Regular cardiac myocyte (primary cell): ENCODE measurements at places on chromosomes 12 and 14. TPM values are rescaled to one million over a fixed set of nuclear protein-coding genes. Genes with fewer than 3 reads are reported as not detected.

The GLTP gene
- total RNA-seq, result 78.9 and 80.7 TPM in 2 replicates

The IPO8 gene
- 29.3 and 31.6 TPM in 2 replicates for total RNA-seq

The TROAP gene
- total RNA-seq, result 1.1 and 9.4 TPM in 2 replicates

The GZMH gene
- not detected in 2 replicates for total RNA-seq

The MYF6 gene
- total RNA-seq, result not detected in 2 replicates
